ENCODE measurements at places on chromosomes 2 and 18. TPM values are rescaled to one million over a fixed set of nuclear protein-coding genes. Genes with fewer than 3 reads are reported as not detected.
A peak's percentile ranks its signal among the peaks of the same experiment; 100 is the strongest.

DNA sequence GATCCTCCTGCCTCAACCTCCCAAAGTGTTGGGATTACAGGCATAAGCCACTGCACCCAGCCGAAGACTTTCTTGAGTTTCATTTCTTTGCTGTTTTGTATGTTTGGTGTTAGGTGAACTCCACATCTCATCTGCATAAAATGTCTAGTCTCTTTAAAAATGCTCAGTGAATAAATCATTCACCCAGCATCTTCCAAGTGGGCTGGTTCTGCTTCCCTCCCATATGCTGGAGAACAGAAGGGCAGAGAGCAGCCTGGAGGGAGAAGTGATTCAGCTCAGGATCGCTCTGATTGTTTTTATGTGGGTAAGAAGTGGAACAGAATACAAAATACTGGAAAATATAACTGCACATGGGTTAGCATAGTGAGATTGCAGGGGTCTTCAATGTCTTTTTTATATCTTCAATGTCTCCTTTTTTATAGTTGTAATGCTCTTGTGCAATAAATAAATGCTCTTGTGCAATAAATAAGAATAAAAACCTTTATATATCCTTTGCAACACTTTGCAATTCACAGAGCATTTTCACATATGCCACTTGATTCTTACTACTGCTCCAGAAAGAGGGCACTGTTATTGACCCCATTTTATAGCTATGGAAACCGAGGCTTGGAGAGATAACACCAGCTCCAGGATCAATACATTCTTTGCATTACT, 253.0 kb upstream of the NCKAP5 start:
- DNase-seq = no peak
- H3K27me3 ChIP-seq = no peaks in the 10 kb centered on the region
- H3K27ac ChIP-seq = no peak overlapping the region
- H3K4me3 ChIP-seq = no peak overlapping the region
- H3K4me1 ChIP-seq = no peaks in the 10 kb centered on the region

DNA sequence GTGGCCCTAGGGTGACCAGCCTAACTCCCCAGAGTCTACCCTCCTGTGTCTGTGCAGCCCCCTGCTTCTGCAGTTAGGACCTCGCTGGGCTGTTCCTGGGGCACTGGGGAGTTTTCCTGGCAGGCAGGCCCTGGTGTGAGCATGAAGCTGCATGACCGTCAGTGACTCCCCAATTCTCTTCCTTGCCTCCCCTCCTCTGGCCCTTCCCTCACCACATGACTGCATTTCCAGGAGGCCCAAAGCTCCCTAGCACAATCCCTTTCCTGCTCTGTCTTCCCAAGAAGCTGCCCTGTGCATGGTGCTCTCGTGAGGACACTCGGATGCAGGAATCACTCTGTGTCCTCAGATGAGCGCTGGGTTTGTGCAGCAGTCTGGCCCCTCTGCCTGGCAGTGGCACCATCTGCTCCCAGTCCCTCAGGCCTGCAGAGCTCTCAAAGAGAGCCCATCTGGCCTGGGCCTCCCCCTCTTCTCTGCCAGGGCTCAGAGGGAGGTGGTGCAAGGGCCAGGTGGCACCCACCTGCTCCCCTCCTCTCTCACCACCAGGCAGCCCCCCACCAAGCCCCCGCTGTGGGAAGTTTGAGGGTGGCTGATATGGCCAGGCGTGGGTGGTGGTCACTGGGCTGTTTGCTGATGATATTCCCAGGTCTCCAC, 125.6 kb upstream of the HS6ST1 start:
- H3K4me1 ChIP-seq = no peaks in the 10 kb centered on the region
- H3K4me3 ChIP-seq = no peak overlapping the region
- DNase-seq = peak; percentile 2
- H3K27ac ChIP-seq = no peak overlapping the region
- no peaks in the 10 kb centered on the region for H3K36me3 ChIP-seq
- no peaks in the 10 kb centered on the region for H3K27me3 ChIP-seq

DNA sequence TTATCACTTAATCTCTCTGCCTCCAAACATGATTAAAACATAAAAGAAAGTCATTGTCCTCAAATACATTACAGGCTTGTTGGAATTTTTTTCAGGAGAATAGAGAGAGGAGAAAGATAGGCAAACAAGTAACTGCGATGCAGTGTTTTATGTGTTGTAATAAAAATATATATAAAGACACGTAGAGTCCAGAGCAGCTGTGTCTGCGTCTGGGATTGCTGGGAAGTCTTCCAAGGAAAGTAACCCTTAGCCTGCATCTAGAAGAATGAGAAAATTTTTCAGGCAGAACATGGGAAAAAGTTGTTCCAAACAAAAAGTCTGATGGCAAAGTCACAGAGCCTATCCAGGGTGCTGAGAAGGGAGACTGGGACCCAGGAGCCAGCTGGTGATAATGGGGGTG, 91.8 kb upstream of the ST6GAL2 start:
- no peak for DNase-seq
- H3K27ac ChIP-seq = no peak overlapping the region
- no peaks in the 10 kb centered on the region for H3K27me3 ChIP-seq
- H3K4me3 ChIP-seq = no peak overlapping the region

DNA sequence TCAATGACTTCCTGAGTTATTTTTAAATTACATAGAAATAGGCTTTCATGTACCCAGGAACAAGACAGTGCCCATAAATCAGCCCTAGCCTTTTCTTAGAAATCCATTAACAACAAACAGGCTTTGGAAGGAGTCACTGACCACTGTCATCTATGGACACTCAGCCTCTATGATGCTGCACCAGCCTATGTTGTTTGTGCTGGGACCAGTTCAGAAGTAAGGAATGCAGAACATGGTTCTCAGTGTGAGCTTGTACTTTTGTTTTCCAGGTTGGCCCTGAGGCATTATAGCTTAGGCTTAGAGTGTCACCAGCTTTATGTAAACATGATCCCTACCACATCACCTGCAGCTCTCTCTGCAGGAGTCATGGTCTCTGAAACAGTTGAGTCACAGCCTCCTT, 335.7 kb upstream of the CDH7 start:
- no peaks in the 10 kb centered on the region for H3K36me3 ChIP-seq
- no peaks in the 10 kb centered on the region for H3K27me3 ChIP-seq
- H3K4me1 ChIP-seq = no peaks in the 10 kb centered on the region
- no peak overlapping the region for H3K27ac ChIP-seq
- DNase-seq = no peak

DNA sequence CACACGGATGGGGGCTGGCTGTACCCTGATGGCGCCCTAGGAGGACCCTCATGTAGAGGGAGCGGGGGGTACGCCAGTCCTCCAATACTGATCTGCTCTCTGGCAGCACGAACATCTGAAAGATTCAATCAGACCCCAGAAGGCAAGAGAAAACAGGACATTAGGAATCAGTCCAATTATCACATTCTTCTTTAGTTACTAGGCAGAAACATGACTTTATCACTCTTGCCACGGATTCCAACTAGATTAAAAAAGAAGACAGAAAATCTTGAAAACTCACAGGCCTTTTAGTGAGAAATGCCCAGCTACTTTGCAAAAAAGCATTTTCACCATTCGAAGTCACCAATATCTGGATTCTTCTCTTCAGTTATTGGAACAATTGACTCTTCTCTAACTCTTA, 68.4 kb downstream of the ID2 start:
- H3K27ac ChIP-seq = no peak overlapping the region
- H3K4me1 ChIP-seq = no peaks in the 10 kb centered on the region
- no peaks in the 10 kb centered on the region for H3K27me3 ChIP-seq
- DNase-seq = no peak

DNA sequence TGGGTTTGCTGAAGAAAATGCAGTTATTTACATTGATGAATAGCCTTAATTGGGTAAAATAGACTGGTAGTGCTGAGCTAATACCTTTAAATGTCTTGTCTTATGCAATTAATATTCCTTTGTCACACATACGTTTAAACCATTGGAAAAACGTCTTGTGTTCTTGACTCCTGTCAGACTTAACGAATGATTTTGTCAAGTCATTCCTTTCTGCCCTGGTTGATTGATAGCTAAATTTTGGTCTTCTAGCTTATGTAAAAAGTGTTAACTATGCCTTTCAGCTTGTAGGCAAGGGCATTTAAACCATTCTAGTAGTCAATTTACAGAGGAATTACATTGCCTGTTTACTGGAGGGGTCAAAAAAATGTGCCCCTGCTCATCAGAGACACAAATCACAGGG, 105.8 kb upstream of the LRRTM1 start:
- no peak for DNase-seq
- H3K4me3 ChIP-seq = no peak overlapping the region
- no peaks in the 10 kb centered on the region for H3K27me3 ChIP-seq
- H3K36me3 ChIP-seq = no peaks in the 10 kb centered on the region

DNA sequence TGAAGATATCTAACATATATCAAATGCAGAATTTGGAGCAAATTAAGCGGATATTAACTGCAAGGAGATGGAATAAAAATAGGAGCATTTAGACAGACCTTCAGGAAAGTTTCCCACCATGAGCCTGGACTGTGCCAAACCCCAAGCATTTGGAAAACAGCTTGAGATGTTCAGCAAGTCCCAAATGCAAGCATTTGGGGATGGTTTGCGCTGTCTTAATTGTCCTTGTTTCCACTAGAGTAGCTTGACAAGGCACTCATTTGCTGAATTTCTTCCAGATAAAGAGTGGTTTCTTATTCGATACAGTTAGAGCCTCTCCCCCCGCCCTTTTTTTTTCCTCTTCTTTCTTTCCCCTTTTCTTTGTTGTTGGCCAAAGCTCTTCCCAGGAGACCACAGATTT, 77.1 kb upstream of the CDC42EP3 start:
- no peaks in the 10 kb centered on the region for H3K27me3 ChIP-seq
- DNase-seq = no peak
- no peaks in the 10 kb centered on the region for H3K4me1 ChIP-seq
- no peak overlapping the region for H3K4me3 ChIP-seq
- H3K27ac ChIP-seq = no peak overlapping the region

DNA sequence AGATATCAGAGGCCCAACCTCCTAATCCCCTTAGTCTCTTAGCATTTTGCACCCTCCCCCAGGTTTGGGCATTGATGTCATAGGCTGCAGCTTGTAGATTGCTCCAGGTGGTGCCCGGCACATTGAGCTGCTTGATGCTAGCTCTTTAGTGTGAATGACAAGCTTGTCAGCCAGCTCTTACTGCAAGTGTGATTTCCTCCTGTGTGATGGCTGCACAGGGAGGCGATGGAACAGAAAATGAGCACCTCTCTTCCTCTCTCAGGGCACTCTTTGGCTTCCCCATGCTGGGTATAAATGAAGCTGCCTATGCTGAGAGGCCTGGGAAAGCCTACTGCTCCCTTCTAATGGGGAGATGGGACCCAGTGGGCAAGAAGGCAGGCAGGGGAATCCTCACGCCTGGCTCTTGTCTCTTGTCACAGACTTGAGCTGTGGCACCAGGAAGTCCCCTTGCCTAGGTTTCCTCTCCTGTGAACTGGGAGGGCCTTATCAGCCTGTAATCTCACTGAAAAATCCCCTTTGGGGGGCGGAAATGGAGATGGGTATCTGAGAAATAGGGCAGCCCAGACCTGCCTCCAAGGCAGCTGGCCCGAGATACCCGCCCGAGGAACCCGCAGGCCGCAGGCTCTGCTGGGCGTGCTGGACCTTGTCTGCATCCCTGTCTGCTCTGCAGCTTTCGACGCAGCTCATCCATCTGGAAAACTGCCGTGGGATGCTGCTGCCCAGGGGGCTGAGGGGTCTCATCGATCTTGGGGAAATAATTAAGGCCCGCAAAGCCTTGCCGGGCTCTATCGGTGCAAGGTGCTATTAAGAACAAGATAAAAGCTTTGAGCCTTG, 163.5 kb upstream of the CXCR4 start:
- peak; percentile 46 for DNase-seq
- peak overlapping the region; percentile 66 for H3K27ac ChIP-seq
- no peak overlapping the region for H3K4me3 ChIP-seq
- no peaks in the 10 kb centered on the region for H3K27me3 ChIP-seq

- no peaks in the 10 kb centered on the region for H3K27me3 ChIP-seq
- H3K4me1 ChIP-seq = no peaks in the 10 kb centered on the region
- H3K36me3 ChIP-seq = no peaks in the 10 kb centered on the region
- no peak overlapping the region for H3K4me3 ChIP-seq
- DNase-seq = no peak
- no peak overlapping the region for H3K27ac ChIP-seq
These were observed 87.2 kb upstream of the VRK2 start for GRCh38 chr2:57959390-57959789.

DNA sequence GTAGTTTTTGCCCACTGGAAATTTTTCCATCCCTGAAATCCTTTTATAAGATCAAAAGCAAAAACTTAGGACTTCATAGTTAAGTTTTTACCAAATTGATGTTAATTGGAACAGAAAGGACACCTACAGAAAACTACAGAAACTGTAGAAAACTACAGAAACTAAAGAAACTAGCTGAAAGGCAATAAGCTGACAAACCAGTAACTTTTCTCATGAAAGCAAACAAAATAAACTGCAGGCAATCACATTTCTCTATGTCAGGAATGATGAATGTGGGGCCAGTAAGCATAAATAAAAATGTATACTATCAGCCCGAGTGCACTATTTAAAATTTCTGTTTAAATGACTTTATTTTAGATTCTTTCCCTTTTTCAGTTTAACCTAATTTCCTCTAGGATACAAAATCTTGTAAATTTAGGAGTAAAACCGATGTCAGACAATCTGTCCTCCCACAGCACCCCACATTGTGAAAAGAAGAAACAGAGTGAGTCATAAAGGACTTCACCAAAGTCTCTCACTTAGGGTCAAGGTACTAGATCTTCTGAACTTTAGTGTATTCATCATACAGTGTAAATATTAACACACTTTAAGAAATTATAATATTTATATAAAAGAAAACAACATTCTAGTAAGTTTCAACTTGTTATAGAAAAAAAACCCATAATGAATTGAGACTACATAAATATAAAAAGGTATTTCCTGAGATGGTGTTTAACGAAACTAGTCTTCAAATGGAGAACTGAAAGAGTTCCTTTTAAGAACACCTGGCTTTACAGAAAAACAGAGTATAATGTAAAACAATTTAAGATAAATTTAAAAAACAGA, 46.6 kb downstream of the USP40 start:
- peak overlapping the region; percentile 50 for H3K27ac ChIP-seq
- no peaks in the 10 kb centered on the region for H3K4me1 ChIP-seq
- H3K4me3 ChIP-seq = no peak overlapping the region
- no peaks in the 10 kb centered on the region for H3K27me3 ChIP-seq

DNA sequence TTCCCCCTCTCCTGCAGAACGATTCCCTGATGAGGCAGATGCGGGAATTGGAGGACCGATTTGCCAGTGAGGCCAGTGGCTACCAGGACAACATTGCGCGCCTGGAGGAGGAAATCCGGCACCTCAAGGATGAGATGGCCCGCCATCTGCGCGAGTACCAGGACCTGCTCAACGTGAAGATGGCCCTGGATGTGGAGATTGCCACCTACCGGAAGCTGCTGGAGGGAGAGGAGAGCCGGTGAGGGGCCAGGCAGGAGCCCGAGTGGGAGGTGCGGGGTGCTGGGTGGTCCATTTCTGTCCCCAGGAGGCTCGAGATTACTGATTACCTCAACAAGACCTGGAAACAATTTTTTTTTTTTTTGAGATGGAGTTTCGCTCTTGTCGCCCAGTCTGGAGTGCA, 3.1 kb downstream of the DES start:
- H3K27ac ChIP-seq = no peak overlapping the region
- H3K4me1 ChIP-seq = no peaks in the 10 kb centered on the region
- H3K4me3 ChIP-seq = no peak overlapping the region
- H3K36me3 ChIP-seq = no peaks in the 10 kb centered on the region

Gene NCKAP5
- total RNA-seq = not detected

Gene GBX2
- total RNA-seq = not detected

Gene LDLRAD4
- total RNA-seq = 36.3 TPM

Gene AMER3
- total RNA-seq = not detected

Gene ELOA2
- total RNA-seq = not detected

Gene ANKRD39
- total RNA-seq = 22.3 TPM

Gene NTSR2
- total RNA-seq = not detected

Measured in natural killer cell (primary cell).